DMS79 (cell line): ENCODE measurements at places on chromosomes 7 and 10.

GRCh38 chr7:48077423-48077822, 11.6 kb upstream of the UPP1 start:
- DNase-seq, result no peak

GRCh38 chr7:48042216-48042615, 6.9 kb downstream of the C7orf57 start:
- no peak for DNase-seq

GRCh38 chr10:64659311-64659710, 1138.1 kb downstream of the REEP3 start:
- DNase-seq, result no peak

- no peak for DNase-seq
Observed at GRCh38 chr10:82313401-82313800, 438.4 kb downstream of the NRG3 start.

GRCh38 chr10:124292911-124293615, 125.7 kb downstream of the OAT start:
- no peak for DNase-seq
